HuH-7.5 (cell line): ENCODE measurements at places on chromosomes 3 and 15.

DNA sequence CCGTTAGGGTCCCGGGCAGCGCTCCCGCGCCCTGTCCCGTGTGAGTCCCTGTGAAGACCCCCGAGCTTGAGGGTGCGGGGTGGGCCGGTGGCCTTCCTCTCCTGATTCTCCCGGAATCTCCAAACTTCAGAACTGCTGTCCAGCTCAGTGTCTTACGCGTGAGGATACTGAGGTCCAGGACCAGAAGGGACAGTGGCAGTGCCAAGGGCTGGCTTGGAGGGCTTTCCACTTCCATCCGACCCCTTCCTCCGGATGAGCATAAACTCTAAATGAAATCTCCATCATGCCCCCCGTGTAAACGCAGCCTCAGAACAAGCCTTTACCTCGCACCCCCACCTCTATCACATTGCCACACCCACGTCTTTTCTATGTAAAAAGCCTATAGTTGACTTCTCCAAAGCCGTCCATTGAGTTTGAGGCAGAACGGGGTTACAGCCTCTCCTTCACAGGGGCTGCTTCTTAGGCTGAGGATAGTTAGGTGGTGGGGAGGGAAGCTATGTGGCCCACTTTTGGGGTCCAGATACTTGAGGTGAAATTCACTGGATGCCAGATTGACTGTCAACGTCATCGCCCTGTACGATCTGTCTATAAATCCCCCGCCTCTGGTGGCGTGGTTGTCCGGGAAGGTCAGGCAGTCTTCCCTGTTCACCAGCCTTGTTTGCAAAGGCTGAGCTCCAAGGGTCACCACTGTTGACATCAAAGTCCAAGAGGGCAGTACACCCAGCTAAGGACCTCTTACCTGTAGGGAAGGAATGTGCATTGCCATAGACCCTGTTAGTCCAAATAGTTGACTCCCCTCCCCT is 1.1 kb downstream of the EDEM1 start:
- DNase-seq: peak; percentile 84

DNA sequence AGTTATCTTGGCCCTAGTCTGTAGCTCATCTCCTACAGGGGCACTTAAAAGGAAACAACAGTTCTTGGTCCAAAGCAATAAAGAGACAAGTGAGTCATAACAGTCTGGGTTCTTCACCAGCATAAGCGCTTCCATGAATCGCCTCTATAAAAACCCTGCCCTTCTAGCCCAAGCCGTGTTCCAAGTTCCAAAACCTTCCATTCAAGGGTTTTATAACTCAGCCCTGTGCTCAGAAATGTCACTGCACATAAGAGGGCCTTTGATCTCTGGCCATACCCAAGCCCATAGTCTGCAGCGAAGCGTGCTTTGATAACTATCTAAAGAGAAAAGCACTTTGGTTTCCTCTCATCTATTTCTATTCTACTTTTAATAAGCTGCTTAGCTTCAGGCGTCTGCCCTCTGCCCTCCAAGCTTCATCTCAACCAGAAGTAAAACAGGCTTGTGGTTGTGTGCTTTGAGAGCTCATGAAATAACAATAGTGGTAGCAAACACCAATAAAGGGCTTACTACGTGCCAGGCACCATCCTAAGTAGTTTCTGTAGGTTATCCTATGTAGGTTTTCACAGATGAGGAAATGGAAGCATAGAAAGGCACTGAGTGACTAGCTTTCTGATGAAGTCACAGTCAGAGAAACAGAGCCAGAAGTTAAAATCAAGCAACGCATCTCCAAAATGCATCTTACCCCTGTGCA is 64.0 kb upstream of the AKAP13 start:
- no peak for DNase-seq

GRCh38 chr3:122668930-122669730 is 11.5 kb upstream of the PARP14 start:
- DNase-seq: no peak

DNA sequence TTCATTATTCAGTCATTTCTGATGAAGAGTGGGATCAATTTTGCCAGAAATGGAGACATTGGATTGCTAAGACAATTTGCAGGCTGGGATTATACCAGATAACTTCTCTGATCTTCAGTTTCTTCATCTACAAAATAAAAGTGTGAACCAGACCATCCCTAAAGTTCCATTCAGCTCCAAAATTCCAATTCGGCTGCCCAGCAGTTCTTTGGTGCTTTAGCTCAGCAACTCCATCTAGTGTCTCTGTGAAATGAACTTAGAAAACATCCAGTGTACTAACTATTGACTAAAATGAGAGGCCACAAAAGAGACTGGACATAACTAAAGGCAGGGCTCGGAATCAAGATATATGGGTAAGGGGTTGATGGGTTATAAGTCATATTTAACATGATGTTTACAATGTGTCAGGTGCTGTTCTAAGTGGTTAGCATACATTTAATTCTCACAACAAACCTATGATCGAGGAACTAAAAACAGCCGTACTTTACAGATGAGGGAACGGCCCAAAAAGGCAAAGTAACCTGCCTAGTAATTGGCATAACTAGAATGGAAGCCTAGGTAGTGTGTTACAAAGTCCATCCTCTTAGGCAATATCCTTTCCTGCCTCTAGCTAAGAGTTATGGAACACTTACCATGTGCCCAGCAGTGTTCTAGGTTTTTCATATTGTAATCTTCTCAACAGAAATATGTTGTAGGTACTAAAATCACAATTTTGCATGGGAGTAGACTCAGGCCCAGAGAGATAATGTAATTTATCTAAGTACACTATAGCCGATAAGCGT is 17.0 kb downstream of the THAP10 start:
- no peak for DNase-seq

DNA sequence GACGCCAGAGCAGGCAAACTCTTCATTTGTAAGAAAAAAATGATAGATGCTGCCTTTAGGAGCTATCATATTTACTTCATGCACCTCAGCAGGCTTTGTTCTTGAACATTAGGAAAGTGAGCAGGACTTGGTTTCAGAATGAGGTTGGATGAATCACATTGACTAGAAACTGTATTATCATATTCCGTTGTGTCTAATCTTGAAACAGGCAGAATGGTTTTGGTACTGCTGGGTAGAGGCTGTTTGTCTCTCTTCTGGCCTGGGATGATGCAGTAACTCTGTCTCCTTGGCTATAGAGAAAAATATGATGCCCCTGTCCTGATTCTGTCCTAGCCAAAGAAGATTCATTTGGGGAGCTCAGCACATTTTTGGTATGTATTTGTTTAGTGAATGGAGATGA is 344.2 kb upstream of the GRM7 start:
- no peak for DNase-seq

DNA sequence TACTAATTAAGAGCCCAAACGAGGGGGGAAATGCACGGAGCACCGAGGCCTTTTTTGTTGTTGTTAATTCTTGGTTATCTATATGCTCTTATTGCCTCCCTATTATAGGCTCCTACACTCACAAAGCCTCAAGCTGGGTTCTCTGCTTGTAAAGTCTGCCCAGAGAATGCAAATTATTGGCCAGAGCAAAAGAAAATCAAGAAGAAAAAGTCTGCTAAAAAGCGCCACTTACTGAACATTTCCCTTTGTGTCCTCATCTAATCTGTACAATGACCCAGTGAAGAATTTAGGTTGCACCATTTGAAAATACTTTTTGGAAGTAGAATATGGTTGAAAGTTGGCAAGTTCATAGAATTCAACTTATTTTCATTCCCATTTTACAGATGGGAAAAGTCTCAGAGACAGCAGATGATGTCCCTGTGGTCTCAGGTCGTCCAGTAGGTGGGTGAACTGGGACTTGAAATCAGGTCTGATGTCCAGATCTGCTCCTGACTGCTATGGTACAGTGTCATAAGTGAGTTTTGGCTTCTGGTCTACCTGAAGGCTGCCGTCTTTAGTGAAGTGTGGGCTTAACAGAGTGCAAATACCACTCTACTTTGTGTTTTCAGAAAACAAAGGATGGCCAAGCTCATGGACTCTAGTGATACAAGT is 1.1 kb upstream of the TNFAIP8L3 start:
- no peak for DNase-seq

DNA sequence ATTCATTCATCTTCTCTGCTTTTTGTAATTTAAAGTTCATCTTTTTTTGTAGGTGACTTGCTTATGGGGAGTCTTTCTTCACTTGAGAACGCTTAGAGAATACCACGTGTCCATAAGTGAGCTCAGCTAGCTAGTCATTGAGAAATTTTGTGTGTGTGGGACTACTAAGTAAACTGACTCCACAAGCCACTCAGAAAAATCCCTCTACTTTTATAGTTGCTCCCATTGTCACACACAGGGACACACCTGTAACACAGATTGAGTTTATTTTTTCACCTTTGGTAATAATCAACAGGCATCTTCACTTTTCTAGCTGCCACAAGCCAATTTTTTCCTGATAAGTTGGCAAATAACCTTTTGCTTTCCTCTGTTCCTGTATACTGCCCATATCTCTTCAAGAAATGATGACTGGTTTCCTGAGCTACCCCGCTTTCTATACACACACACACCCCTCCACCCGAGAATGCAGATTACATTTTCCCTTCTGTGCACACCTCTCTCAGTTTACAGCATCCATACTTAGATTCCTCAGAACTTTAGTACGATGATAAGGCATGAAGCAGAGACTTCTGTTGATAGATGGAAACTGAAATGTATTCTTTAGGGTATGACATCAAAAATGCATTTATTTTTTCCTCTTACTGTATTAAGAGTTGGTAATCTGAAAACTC is 4.6 kb downstream of the TSC22D2 start:
- no peak for DNase-seq

GRCh38 chr3:10228248-10228950 is 19.9 kb upstream of the TATDN2 start:
- DNase-seq: no peak

GRCh38 chr15:34011481-34011880 is 27.5 kb downstream of the AVEN start:
- no peak for DNase-seq

- no peak for DNase-seq
Observed at GRCh38 chr3:183180784-183181295, 18.3 kb upstream of the LAMP3 start.

GRCh38 chr3:106466881-106467280 is 598.1 kb upstream of the CBLB start:
- DNase-seq: no peak

DNA sequence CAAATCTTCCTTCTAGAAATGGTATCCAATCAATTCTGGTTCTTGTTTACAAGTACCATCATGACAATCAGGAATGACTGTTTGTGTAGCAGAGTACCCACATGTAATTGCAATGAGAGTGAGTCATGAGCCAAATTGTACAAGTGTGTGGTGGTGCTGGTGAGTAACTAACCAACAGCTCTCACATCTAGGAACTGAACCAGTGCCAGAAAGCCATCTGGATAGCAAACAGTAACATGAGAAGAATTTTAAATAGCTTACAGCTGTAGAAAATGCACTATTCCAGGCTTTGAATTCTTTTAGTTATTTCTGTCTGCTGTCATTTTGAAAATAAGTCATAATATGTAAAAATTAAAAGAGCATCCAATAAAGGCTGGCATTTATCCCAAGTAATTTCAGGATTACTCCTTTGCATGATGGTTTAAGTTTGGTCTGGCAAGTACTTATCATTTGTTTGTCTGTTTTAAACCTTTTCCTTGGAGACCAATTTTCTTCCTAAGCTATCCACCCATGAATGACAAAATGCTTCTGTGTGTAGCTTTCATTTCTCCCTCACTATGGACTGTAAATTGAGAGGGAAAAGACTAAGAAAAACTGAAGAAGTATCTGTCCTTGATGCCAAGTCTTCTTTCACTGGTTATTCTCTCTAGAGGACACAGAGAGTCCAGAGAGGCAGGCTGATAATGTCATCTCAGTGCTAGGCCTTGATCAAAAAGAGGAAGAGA is 60.0 kb downstream of the PIK3CB start:
- DNase-seq: no peak

DNA sequence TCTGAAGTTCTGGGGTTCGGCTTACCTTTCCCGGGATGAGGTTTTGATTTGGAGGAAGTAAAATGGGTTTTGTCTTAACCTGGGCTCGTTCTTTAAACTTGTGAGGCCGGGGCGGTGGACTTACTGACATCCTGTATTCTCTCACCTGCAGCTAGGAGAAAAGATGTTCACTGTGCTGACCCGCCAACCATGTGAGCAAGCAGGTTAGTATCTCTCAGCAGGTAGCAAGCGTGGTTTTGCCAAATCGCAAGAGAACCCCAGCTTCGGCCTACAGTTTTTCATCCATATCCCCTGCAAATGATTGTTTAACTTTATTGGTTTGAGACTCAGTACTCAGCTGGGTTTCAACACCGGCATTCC is 891 bp downstream of the ENTPD3 start:
- no peak for DNase-seq

GRCh38 chr3:188526057-188526456 is 372.1 kb downstream of the LPP start:
- no peak for DNase-seq

DNA sequence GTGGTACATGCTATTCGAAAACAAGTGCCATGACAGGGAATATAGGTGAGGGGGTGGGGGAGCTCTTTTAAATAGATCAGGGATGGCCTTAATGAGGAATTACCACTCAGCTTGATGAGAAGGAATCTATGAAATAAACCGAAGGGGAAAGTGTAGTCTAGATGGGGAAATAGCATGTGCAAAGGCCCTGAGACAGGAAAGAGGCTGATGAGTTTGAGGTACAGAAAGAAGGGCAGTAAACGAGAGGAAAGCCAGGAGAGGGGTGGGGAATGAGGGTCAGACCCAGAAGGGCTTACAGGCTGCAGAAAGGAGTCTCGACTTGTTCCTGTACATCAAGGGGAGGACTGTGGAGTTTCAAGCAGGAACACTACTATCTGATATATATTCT is 12.2 kb downstream of the ATP2B2 start:
- DNase-seq: no peak

DNA sequence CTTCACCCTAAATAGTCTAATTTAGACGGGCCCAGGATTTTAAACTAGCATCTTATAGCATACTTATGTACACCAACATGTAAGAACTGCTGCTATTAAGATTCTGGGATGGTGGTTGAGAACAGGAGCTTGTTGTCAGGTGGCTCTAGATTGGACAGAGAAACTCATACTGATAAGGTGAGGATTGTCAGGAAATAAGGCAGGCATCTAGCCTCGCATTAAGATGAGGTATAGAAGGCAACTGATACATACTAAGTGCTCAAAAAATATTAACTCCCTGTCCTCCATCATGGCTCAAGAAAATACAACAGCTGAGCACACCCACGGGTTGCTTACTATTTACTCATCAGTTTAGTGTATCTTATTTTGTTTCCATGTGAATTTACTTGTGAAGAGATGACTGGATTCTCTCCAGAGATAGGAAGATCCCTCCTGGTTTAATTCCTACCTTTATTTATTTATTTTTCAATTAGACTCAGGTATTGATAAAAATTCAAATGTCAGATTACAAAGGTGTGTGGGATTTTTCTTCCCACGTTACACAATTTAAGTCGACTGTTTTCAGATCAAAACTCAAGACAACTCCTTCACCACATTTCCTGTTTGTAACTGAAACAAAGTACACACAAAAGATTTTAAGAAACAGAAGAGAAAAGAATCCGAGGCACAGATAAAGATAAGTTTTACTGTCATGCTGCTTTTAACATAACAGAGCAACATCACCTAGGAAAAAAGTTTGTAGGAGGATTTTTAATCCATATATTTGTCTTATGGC is at the start of gene TRAT1:
TSS of gene TRAT1 (plus strand) at position 664 of the 775 bp plus-strand sequence. CDS start 142 bp downstream, outside the sequence.
- DNase-seq: no peak

GRCh38 chr3:134079111-134079547 is 49.4 kb upstream of the SLCO2A1 start:
- no peak for DNase-seq
